ENCODE measurements at places on chromosomes 5 and 9. TPM values are rescaled to one million over a fixed set of nuclear protein-coding genes. Genes with fewer than 3 reads are reported as not detected.

LYRM7 gene
- total RNA-seq = 4.2 TPM

CAMLG gene
- 24.9 TPM for total RNA-seq

CTNNA1 gene
- 189 TPM for total RNA-seq

LCN1 gene
- total RNA-seq = not detected

IRX1 gene
- total RNA-seq = not detected

AKNA gene
- total RNA-seq = 8.4 TPM

IFNA1 gene
- total RNA-seq = not detected
